ENCODE measurements at places on chromosomes 16 and 17.

DNA sequence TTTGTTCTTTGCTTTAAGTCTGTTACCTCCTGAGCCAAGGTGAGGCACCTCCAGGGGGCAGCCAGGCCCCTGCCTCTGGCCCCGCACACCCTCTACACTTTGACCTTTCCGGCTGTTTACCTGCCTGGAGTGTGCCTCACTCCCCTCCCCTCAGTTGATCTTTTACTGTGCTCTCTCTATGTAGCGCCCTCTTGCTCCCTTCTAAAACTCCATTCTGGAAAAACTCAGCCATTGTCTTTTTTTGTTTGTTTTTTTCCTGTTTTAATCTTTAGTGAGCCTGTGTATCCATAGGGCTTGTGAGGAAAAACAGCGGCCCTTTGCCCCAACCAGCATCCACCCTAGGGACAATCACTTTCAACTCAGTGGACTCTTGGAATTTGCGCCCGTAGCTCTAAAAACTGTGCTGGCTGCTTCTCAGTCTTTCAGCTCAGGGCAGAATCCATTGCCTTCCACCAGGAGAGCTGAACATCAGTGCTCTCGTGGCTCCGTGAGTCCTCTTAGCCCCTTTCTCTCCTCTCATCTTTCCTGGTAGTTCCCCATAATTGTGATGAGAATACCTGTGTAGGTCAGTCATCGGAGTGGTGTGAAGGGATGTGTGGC is 4.3 kb downstream of the AMDHD2 start:
- DNase-seq: no peak

- no peak for DNase-seq
Measured at GRCh38 chr16:75265911-75266701, 14.7 kb upstream of the BCAR1 start.

GRCh38 chr16:55044201-55044975 is 113.7 kb downstream of the IRX5 start:
- DNase-seq: no peak

DNA sequence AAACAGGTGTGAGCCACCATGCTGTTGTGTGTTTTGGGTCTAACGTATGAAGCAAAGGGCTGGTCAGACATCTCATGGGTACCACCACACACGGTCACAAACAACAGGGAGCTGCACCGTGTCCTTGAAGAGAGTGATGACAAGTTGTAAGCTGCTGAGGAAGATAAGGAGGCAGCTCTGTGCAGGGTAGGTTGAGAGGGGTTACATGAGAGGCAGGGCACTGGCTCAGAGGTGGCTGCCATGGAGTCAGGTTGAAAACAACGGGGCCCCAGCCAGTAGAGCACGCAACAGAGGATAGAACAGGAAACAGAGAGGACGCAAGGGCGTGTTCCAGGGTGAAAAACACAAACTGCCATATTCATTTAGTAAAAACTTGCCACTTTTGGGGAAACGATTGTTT is 52.2 kb downstream of the TRARG1 start:
- DNase-seq: no peak

- DNase-seq: no peak
Measured at GRCh38 chr17:12041312-12041711, 20.6 kb downstream of the MAP2K4 start.

DNA sequence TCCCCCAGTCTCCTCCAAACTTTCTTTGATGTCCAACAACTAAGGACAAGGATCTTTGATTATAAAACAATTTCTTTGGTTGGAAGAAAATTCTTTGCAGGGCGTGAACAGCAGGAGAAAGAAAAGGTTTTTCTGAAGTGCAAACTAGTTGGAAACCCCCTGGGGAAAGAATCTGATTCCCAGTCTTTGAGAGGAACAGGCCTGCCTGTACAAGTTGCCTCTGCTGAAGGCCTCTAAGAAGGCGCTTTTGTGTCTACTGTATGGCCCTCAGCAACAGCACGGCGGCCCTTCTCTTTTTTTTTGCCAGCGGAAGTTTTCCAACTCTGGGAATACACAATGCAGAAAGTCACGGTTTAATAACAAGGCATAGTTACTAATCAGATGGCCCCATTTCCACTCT is 14.0 kb downstream of the RNF43 start:
- no peak for DNase-seq

DNA sequence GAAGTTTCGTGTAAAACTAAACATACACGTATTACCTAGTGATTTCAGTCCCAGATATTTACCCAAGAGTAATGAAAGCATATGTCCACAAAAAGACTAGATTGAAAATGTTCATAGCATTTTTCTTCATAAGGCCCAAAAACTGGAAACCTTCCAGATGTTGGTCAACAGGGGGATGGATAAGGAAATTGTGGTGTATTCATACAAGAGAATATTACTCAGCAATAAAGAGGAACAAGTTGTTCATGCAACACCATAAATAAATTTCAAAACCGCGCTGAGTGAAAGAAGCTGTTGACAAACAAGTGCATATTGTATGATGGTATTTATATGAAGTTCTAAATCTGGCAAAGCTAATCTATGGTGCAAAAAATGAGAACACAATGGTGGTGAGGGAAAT is 54.1 kb upstream of the NFAT5 start:
- no peak for DNase-seq

- DNase-seq: peak; percentile 43
Measured at GRCh38 chr17:40168262-40168832, 8.9 kb upstream of the RAPGEFL1 start.

GRCh38 chr17:38428112-38428642 is at the start of gene ARHGAP23:
TSS of gene ARHGAP23 (plus strand) at chr17:38428464. CDS start at chr17:38428486, 22 bp downstream.
- DNase-seq: peak; percentile 18

- no peak for DNase-seq
Measured at GRCh38 chr17:67779098-67779672, 46.1 kb upstream of the BPTF start.

- DNase-seq: no peak
Measured at GRCh38 chr17:57289613-57290012, 33.3 kb downstream of the MSI2 start.

- DNase-seq: no peak
Measured at GRCh38 chr17:78341559-78342448, 18.1 kb downstream of the SOCS3 start.

DNA sequence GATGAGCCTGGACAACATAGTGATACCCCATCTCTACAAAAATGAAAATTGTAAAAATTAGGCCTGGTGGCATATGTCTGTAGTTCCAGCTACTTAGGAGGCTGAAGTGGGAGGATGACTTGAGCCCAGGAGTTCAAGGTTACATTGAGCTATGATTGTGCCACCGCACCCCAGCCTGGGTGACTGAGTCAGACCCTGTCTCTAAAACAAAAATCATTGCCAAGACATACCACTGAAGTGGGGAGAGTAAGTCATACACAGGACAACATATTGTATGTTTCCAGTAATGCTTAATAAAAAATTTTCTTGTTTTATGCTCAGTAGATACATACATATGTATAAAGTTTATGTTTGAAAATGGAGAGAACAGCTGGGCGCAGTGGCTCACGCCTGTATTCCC is 39.2 kb downstream of the NDE1 start:
- no peak for DNase-seq

DNA sequence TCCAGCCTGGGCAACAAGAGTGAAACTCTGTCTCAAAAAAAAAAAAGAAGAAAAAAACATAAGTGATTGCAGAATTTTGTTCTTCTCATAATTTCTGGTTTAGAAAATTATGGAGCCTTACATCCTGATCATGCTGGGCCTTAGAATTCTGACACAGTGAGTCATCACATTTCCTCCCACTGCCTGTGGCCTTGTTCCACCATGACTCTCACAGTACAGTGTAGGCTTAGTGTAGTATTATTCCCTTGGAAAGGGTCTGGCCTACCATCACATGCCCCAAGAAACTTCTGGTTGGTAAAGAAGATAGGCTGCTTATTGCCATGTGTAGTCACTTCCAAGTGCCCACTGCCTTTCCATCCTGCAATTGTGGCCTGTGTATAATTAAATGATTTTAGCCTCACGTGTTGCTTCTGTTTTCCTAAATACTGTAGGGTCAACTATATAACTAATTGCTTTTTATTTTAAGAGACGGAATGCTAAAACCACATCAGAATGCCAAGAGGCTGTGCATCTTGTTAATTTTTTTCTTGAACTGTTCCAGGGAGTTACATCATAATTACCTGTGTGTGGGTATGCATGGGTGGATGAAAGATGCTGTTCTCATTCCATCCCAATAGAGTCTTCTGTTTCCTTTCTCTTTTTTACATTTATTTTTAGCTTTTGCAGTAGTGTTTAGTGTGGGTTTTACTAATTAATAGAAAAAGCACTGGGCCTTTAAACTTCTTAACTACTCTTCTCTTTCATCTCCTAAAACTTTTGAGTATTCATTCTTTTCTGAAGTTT is 25.9 kb downstream of the OGFOD1 start:
- no peak for DNase-seq

GRCh38 chr17:51496378-51496777 is 236.0 kb downstream of the UTP18 start:
- no peak for DNase-seq

- DNase-seq: no peak
Measured at GRCh38 chr17:78113804-78114785, 14.5 kb downstream of the TMC6 start.

- DNase-seq: no peak
Measured at GRCh38 chr17:32835291-32835761, 41.6 kb downstream of the MYO1D start.

DNA sequence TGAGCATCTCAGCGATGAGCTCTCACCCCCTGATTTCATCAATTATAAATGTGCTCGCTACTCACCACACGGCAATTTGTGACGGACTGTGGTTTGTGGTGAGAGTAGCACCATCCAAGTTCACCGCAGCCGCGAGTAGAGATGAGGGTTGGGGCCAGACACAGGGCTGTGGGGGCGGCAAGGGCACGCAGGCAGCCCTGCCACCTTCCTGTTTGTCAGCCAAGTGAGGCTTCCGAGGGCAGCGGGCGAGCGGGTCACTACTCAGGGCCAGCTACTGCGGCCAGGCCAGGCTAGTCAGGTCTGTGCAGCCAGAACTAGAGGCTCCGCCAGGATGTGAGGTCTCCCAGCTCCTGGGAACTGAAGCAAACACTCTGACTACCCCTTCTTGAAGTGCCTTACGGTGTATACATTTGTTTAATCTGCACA is 39.6 kb upstream of the MEOX1 start:
- DNase-seq: peak; percentile 52

- DNase-seq: no peak
Measured at GRCh38 chr17:82301300-82301915, 16.0 kb downstream of the CD7 start.

GRCh38 chr16:69465881-69466280 is 41.5 kb downstream of the CYB5B start:
- no peak for DNase-seq

DNA sequence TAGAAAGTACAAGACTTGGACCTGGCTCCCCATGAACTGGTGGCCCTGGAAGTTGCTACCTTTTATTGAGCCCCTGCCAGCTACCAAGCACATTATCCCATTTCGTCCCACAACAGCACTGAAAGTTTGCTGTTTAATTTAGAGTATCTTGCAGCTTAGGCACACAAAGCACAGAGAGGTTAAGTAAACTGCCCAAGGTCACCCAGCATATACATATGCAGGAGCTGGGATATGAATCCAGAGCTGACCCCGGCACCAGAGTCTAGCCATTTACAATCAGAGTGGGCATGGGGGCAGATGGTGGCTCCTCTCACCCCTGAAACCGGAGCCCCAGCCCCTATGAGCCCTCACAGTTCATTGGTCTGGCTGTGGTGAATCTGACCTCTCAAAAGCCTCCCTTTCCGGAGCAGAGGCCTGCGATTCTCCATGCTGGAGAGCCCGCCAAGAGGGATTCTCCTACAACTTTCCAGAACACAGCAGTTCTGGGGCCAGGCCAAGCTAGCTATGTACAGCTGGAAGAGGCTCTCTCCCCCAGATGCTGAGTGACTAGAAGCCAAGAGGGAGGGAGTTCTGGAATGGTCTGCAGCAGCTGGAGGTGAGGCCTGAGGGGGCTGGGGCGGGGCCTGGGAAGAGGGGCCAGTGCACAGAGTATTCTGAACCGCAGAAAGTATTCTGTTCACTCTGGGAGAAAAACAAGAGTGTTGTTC is 58.3 kb downstream of the SREBF1 start:
- DNase-seq: no peak

DNA sequence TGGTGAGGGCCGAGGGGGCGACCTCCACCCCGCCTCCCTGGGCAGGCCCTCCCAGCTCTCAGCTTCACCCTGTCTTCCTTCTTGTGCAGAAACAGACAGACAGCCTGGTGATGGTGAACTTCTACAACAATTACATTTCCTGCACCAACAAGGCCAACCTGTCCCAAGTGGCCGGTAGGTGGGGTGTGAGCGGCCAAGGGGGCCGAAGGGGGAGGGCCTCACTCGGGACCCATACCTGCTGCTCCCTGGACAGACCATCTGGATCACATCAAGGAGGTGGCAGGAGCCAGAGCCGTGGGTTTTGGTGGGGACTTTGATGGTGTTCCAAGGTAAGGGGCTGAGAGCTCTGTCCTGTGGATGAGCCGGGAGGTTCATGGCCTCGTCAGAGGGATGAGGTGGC is 20.1 kb downstream of the CHMP1A start:
- DNase-seq: no peak

DNA sequence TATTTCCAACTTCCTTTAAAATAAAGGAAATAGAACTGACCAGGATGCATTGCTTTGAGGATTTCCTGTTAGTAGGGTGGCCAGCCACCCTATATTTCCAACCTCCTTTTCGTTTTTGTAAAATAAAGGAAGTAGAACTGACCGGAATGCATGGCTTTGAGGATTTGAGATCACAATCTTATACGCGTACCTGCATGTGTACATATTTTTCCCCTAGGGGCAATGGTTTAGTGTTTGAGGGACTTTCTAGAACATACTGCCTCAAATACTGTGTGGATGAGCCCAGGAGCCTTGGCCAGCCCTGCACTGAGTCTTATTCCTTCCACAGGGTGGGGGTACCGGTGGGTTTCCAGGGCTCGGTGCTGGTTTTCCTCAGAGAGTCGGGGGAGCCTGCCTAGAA is 25.6 kb downstream of the MAPK8IP3 start:
- no peak for DNase-seq

DNA sequence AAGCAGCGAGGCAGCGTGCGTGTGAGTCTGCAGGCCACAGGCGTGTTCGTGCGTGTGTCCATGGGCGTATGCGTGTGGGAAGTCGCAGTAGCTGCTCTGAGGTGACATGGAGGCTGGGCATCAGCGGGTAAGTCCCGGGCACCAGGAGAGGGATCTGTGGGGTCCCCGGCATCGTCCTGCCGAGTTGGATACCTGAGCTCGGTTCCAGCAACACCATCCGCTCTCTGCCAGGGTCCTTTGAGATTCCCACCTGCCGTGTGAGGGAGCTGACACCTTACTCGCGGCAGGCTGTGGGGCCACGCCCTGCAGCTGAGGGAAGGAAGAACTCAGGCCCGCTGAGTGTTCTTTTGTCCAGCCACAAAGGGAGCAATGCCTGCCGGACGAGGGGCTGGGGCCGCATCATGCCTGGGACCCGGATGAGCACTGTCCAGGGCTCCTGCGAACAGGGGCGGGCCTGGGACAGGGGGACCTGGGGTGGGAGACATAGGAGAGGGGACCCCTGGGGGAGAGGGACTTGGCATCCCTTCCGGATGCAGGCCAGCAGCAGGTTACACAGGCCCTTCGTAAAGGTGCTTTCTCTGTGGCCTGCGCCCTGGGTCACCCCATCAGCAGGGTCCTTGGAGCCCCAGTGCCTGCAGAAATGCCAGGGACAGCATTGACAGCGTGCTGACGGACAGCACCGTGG is 5.0 kb upstream of the SNAI3 start:
- DNase-seq: no peak
